Placental epithelial cell (primary cell): ENCODE measurements at places on chromosomes 2 and 18. TPM values are rescaled to one million over a fixed set of nuclear protein-coding genes. Genes with fewer than 3 reads are reported as not detected.

GALNT5 gene
- 9.0 and 16.5 TPM in 2 replicates for total RNA-seq

DSEL gene
- total RNA-seq, result 24.3 and 28.7 TPM in 2 replicates

REV1 gene
- 26.8 and 39.3 TPM in 2 replicates for total RNA-seq

RGPD4 gene
- not detected in 2 replicates for total RNA-seq

TMEM37 gene
- under 0.01 and 0.11 TPM in 2 replicates for total RNA-seq

SLC5A7 gene
- not detected in 2 replicates for total RNA-seq

PCARE gene
- under 0.01 TPM in 1 of 2 replicates, not detected in the other for total RNA-seq

MAP3K19 gene
- not detected in 2 replicates for total RNA-seq

KIAA2012 gene
- total RNA-seq, result under 0.01 TPM in 1 of 2 replicates, not detected in the other

PROM2 gene
- total RNA-seq, result 101 and 124 TPM in 2 replicates

MEP1B gene
- total RNA-seq, result under 0.01 and 0.11 TPM in 2 replicates

LPIN1 gene
- 24.7 and 27.8 TPM in 2 replicates for total RNA-seq

HSBP1L1 gene
- total RNA-seq, result 20.8 and 27.8 TPM in 2 replicates

ANKRD62 gene
- not detected in 2 replicates for total RNA-seq

SEPTIN10 gene
- total RNA-seq, result 90.2 and 113 TPM in 2 replicates

GULP1 gene
- 38.0 and 71.5 TPM in 2 replicates for total RNA-seq

IL1RN gene
- total RNA-seq, result 5.1 and 9.2 TPM in 2 replicates

CLEC4F gene
- not detected in 2 replicates for total RNA-seq

CCDC68 gene
- total RNA-seq, result 0.43 and 0.79 TPM in 2 replicates

RSAD2 gene
- under 0.01 TPM in 1 of 2 replicates, not detected in the other for total RNA-seq

CHMP1B gene
- 72.1 and 76.2 TPM in 2 replicates for total RNA-seq

CNDP1 gene
- not detected in 2 replicates for total RNA-seq

MAIP1 gene
- total RNA-seq, result 22.6 and 29.1 TPM in 2 replicates

NLRC4 gene
- not detected in 2 replicates for total RNA-seq

LAMA3 gene
- 1,048 and 1,921 TPM in 2 replicates for total RNA-seq

MC2R gene
- not detected in 2 replicates for total RNA-seq

MRPL33 gene
- total RNA-seq, result 45.9 and 98.9 TPM in 2 replicates

OSBPL6 gene
- total RNA-seq, result 1.2 and 1.6 TPM in 2 replicates

SERPINB12 gene
- not detected in 2 replicates for total RNA-seq

MOGAT1 gene
- total RNA-seq, result not detected in 2 replicates

DPP4 gene
- 83.2 and 98.4 TPM in 2 replicates for total RNA-seq

MAB21L4 gene
- total RNA-seq, result not detected in 2 replicates

ITGB6 gene
- 1,146 and 1,311 TPM in 2 replicates for total RNA-seq

RBFA gene
- total RNA-seq, result 25.5 and 30.9 TPM in 2 replicates

PIK3C3 gene
- 42.6 and 56.1 TPM in 2 replicates for total RNA-seq

ADD2 gene
- total RNA-seq, result not detected in 2 replicates

CEP192 gene
- 27.4 and 30.6 TPM in 2 replicates for total RNA-seq

NR4A2 gene
- total RNA-seq, result under 0.01 and 0.43 TPM in 2 replicates

SPDYA gene
- 0.76 and 2.0 TPM in 2 replicates for total RNA-seq

ONECUT2 gene
- total RNA-seq, result under 0.01 TPM in 2 replicates

KRTCAP3 gene
- 8.2 and 22.0 TPM in 2 replicates for total RNA-seq

MATN3 gene
- total RNA-seq, result 3.5 and 6.3 TPM in 2 replicates

FLACC1 gene
- total RNA-seq, result 0.54 and 2.4 TPM in 2 replicates
